ENCODE measurements at places on chromosomes 5 and 9.
A peak's percentile ranks its signal among the peaks of the same experiment; 100 is the strongest.

GRCh38 chr9:96075111-96075510 lies 199.6 kb downstream of the ERCC6L2 start:
- DNase-seq, result no peak

- DNase-seq, result no peak
Observed at GRCh38 chr5:127056896-127057295, 16.4 kb downstream of the C5orf63 start.

DNA sequence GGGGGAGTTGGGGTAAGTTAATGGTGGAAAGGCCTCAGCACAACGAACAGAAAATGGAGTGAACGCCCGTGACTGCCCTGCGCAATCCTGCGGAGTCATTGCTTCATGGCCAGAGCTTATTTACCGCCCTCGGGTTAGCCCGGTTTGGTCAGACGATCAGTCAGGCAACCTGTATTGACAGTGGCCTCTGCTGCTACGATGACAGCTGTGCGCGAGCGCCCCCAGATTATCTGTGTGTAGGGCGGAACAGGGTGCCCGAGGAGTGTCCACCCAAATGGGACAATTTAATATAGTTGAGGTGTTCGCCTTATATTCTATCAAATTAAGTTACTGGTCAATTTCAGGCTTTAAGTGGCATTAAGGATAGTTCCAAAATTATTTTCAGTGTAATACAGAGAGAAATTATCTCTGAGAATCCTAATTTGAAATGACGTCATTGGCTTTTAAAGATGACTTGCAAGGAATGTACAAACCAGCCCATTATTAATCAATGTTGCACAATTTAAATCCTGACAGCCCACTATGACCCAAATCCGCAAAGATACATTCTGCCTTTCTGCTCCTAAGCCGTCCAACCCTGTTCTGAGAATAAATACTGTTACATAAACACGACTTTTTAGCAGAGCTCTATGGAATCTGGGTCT lies 879 bp upstream of the UBQLN1 start:
- no peak for DNase-seq

DNA sequence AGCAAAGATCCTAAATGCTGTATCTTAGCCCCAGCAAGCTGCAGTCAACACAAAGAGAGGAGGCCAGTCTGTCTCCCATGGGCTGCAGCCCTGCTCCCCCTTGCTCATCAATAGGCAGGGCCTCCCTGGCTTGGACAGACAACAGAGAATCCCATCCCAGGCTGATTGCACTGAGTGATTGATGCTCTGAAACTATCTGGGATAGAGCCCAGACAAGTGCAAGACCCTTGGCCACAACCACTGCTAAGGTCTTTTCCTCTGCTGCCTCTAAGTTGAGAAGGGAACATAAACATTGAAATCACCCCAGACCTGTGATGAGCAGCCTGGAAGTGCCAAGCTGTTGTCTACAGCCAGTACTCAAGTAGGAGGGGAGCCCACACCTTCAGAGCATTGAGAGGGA lies 661.0 kb upstream of the CDH18 start:
- no peak for DNase-seq

DNA sequence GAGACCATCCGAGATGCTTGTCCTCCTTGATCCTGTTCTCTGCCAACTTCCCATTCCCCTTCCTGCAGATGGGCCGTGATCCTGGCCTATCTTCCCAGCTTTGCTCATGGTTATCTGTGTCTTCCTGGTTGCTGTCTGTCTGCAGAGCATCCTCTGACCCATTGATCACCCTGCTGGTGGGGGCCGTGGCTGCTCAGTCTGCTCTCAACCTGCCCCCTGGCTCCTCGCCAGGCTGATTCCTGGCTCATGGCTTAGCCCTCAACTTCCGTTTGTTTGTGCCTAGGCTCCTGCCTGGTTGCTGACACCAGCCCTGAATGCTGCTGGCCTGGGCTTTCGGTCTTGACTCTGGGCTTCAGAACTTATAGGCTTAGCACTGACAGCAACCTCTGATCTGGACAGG lies 67.1 kb upstream of the SMIM15 start:
- no peak for DNase-seq

DNA sequence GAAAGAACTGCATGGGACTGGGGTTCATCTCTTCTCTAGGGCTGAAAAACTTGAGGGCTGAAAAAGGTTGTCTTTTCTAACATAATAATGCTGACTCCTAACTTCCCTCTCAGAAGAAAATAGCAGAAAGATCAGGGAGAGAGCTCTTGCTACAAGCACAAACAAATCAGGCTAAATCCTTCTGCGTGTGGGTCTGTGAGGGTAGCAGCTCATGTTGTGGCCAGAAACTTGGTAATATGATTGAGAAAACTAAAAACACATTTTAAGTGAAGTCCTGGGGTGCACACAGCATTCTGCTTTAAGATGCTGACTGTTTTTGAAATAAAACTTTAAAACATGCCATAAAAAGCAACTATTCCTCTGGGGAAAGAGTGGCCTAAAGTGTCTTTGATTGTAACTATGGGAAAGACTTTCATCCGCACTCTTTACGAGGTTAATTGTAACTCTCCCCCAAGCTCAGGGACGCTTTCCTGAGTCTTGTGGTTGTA lies 56.7 kb downstream of the SAXO1 start:
- no peak for DNase-seq

GRCh38 chr5:79005151-79005550 lies 20.0 kb upstream of the ARSB start:
- DNase-seq, result no peak

- no peak for DNase-seq
Observed at GRCh38 chr5:150486402-150487198, 21.3 kb upstream of the NDST1 start.

DNA sequence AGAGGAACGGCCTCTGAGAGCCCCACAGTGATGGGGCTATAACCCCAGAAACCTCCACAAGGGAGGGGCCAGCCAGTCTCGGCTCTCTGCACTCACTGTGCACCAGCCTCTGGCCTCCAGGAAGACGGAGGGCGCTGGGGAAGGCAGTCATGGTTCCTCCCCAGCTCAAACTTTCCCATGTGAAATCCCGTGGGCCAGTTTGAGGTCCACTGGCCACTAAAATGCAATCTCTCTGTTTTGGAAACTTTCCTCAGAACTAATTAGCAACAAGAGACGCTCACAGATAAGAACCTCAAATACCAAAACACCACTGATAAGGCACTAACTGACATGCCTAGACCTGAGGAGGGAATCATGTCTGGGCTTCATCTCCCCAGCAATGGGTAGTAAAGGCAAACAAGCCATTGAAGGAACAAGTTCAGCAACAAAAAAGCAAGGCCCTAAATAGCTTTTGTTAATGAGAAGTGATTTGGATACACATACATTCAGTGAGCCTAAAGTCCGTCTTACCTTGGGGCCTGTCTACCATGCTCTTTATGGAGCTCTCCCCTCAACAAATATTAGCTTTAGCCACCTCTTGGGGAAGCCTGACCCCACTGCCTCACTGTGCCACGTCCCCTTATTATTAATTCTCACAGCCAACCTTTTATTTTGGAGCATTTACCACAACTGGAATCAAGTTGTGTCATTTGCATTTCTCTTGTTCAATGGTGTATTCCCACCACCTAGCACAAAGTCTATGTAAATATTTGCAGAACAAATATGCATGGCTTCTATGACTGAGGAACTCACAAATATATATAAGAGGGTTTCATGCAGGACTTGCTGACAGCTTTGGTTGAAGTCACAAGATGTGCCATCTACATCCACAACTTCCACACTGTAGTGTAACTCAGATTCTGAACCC lies 56.1 kb upstream of the GLRX start:
- DNase-seq, result no peak

GRCh38 chr9:72586388-72587130 lies 65.2 kb downstream of the TMC1 start:
- no peak for DNase-seq

- DNase-seq, result peak; percentile 99
Observed at GRCh38 chr9:137025517-137025966, 2.5 kb downstream of the ABCA2 start.

DNA sequence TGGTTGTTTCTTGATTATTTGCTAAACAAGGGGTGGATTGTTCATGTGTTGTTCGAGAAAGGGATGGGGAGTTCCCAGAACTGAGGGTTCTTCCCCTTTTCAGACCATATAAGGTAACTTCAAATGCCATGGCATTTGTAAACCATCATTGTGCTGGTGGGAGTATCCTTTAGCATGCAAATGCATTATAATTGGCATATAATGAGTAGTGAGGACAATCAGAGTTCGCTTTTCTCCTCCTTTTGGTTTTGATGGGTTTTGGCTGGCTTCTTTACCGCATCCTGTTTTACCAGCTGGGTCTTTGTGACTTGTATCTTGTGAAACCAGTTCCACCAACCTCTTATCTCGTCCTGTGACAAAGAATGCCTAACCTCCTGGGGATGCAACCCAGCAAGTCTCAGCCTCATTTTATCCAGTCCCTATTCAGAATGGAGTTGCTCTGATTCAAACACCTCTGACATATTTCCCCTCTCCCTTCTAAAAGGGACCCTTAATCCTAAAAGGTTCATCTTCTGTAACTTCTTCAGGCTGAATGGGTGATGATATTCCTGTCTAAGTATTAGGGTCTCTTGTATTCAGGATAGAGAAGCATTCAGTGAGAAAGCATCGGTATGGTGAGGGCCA lies 8.7 kb upstream of the FBN2 start:
- no peak for DNase-seq

GRCh38 chr9:71729816-71730526 lies 38.3 kb downstream of the CEMIP2 start:
- no peak for DNase-seq

DNA sequence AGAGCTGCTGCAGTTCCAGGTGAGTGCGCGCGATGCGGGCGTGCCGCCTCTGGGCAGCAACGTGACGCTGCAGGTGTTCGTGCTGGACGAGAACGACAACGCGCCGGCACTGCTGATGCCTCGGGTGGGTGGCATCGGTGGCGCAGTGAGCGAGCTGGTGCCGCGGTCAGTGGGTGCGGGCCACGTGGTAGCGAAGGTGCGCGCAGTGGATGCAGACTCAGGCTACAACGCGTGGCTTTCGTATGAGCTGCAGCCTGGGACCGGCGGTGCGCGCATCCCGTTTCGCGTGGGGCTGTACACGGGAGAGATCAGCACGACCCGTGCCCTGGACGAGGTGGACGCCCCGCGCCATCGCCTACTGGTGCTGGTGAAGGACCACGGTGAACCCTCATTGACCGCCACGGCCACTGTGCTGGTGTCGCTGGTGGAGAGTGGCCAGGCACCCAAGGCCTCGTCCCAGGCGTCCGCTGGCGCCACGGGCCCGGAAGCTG lies 2.0 kb downstream of the PCDHA3 start:
- DNase-seq, result no peak

GRCh38 chr9:76681556-76681955 lies 82.7 kb upstream of the PCA3 start:
- no peak for DNase-seq

DNA sequence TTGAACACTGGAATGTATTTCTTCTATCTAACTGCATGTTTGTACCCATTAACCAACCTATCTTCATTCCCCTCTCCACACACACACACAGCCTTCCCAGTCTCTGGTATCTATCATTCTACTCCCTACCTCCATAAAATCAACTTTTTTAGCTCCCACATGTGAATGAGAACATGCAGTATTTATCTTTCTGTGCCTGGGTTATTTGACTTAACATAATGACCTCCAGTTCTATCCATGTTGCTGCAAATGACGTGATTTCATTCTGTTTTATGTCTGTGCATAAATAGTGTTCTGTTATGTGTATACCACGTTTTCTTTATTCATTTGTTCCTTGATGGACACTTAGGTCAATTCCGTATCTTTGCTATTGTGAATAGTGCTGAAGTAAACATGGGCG lies 38.7 kb upstream of the CTSL start:
- no peak for DNase-seq

DNA sequence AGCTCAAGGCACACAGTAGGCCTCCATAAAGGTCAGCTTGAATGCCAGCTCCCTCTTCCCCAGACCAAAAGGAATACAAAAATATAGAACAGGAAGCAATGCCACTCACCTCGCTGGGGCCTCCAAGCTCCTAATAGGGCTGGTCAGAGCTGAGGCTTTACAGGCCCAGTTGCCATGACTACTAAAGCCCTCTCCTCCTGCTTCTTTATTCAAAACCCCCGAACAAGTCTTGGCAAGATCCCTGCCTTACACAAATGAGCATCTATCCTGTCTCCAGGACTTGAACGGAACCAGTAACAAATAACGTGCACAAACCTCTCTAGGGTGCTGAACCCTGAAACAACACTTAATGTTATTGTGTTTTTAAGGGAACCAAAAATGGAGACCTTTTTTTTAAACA lies 136.3 kb downstream of the SIL1 start:
- no peak for DNase-seq

DNA sequence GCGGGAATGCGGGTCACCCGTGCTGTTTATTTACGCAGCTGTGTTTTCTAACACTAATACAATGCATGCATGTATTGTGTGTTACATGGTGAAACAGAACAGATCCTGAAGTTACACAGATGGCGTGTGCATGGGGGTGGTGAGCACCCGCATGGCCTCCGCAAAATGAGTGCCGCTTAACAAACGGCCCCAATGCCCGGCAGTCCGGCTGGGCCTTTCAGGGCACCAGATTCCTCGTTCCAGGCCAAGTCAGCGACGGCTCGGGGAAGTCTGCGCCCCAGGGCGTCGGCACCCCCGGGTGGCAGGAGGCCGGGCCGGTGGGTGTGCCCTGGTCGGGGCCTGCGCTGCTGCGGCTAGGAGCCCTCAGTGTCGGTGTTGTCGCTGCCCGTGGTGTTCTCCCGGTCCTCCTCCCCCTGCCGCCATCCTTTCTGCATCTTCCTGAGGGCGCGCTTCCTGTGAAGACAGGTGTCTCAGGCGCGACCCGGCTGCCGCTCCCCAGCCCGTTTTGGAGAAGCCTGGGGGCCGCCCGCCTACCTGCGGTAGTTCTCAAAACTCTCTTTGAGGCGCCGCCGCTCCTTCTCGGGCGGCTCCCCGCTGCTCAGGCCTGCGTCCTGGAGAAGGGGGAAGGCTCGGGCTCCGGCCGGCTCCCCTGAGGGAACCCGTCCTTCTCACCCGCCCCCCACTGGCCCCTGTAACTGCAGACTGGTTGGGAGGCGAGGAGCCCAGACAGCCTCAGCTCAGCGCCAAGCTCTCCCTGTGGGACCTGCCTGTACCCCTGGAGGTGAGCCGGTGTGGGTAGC lies 605 bp upstream of the DNLZ start:
- no peak for DNase-seq

DNA sequence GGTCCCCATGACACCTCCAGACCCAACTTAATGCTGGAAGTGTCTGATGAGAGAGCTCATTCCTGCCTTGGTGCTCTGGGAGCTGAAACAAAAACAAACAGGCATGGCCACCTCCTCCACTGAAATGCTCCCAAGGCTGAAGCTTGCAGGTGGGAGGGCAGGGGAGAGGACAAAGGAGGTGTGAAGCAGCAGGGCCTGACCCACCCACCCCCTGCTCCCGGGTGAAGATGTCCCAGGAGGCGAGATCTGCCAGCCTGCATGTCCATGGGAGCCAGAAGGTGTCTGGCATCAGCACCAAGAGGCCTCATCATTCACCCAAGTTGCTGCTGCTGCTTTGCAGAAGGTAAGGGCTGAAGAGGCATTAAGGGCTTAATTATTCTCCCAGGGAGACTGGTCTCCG lies 4.2 kb upstream of the CCIN start:
- no peak for DNase-seq

GRCh38 chr9:94014066-94014654 lies 59.0 kb upstream of the BARX1 start:
- DNase-seq, result peak; percentile 26

- peak; percentile 7 for DNase-seq
Observed at GRCh38 chr9:110947491-110948044, 90.7 kb downstream of the LPAR1 start.

GRCh38 chr9:2593744-2594143 lies 27.8 kb upstream of the VLDLR start:
- no peak for DNase-seq

- DNase-seq, result peak; percentile 53
Observed at GRCh38 chr5:10729320-10730042, 31.6 kb downstream of the DAP start.
